Activated effector memory CD4-positive, alpha-beta T cell treated with anti-CD3 and anti-CD28 coated beads, Interleukin-2, amount 50 U/mL, for 16 hours (primary cell): ENCODE measurements at places on chromosomes 6 and 20.

GRCh38 chr6:161238081-161238480 lies 35.8 kb downstream of the AGPAT4 start:
- no peak for DNase-seq

- DNase-seq, result no peak
Measured at GRCh38 chr6:111679126-111679858, 73.6 kb upstream of the TRAF3IP2 start.

- DNase-seq, result no peak
Measured at GRCh38 chr20:32524829-32525501, 60.2 kb downstream of the NOL4L start.

GRCh38 chr6:82015043-82015442 lies 232.5 kb downstream of the IBTK start:
- no peak for DNase-seq

GRCh38 chr6:5783584-5784089 lies 223.1 kb downstream of the NRN1 start:
- no peak for DNase-seq

DNA sequence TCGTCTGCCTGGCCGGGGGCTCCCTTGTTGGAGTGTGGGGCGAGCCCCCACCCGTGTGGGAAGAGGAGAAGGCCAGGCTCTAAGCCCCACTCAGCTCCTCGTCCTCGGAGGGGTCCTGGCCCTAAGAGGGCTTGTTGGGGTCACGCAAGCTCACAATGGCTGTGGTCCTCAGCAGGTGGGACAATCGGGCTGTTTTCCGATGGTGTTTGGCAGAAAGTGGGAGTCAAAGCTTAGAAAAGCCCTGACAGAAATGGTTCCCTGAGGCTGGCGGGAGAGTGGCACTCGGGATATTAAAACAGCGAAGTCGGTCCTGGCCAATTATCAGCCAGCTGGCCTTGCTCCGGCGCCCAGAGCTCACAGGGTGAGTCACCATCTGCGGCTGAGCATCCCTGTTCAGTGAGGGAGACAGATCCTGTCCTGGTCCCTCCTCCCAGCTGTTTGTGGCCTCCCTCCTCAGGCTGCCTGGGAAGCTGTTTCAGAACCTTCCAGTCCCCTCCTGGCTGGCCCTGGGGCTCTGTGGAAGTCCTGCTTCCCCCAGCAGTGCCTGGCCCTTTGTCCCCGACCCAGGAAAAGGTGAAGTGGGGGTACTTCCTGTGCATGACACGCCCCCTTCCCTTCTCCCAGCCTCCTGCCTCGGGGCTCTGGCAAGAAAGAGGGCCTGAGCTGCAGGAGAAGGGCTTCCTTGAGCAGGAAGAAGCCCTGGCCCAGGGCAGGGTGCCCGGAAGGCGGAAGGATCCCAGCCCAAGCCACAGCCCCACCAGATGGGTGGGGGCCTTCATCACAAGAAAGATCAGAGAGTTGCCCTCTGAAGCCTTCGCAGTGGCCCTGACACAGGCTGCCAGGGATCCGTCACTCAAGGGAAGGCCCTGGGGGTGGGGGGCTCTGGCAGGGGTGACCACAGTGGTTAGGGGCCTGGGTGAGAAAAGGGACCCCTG lies 53.6 kb upstream of the BHLHE23 start:
- peak; percentile 60 for DNase-seq

DNA sequence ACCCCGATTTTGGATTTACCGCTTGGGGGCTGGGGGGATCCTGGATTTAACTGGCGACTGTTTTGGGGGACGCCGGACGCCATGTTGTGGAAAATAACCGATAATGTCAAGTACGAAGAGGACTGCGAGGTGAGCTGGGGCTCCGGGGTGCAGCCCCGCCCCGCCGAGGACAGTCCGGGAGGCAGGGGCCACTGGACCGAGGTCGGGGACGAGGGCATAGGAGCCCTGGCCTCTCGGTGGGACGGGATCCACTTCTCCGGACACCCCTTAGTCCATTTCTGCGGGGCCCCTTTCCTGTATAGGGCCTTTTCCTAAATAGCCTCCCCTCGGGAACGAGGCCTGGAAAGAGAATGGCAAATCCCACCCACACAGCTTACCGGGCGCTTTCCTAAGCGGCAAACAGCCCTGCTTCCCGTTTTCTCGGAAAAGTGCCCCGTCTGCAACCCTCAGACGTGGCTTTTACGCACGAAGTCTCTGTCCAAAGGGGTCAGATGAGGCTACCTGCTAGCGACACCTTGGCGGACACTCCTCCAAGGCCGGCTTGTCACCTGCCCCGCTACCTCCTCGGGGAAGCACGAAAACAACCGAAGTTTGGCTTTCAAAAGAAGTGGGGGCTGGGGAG lies 469 bp downstream of the TFAP2C start:
- DNase-seq, result no peak

DNA sequence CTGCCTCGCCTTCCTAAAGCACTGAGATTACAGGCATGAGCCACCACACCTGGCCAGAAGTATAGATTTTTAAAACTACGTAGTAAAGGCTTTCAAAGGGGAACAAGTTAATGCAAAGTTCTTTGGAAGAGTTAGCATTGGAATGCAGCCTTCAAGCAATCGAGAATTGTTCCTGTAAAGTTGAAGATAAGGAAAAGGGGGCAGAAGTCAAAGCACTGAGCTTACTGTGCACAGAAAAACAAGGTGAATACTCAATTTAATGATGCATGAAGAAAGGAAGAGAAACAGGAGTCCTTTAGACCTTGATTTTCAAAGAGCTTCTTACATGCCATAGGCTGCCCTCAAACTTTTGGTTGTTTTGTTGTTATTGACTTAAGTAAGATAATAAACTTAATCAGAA lies 29.1 kb upstream of the LGSN start:
- DNase-seq, result no peak

- peak; percentile 83 for DNase-seq
Measured at GRCh38 chr20:40689943-40690835, 1.2 kb upstream of the MAFB start.

DNA sequence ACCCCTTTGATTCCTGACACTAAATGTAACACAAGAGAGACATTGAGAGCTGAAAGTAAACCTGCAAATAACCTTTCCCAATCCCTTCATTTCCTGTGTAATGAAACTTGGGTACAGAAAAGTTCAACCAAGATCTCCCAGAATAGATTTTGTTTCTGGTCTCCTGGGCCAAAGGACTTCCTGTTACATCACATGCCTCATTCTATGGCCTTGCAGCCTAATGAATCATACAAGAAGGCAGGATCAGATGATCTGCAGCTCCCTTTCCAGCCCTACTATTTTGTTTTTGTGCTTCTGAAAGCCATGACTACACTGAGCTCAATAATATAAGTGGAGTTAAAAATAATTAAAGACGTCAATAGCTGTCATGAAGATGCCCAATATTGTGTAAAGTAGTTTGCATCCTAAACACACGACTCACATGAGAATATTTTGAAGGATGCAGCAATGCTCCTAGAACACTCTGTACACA lies 73.4 kb upstream of the NOX3 start:
- DNase-seq, result no peak

GRCh38 chr20:35085477-35086225 lies 7.0 kb downstream of the TRPC4AP start:
- no peak for DNase-seq

DNA sequence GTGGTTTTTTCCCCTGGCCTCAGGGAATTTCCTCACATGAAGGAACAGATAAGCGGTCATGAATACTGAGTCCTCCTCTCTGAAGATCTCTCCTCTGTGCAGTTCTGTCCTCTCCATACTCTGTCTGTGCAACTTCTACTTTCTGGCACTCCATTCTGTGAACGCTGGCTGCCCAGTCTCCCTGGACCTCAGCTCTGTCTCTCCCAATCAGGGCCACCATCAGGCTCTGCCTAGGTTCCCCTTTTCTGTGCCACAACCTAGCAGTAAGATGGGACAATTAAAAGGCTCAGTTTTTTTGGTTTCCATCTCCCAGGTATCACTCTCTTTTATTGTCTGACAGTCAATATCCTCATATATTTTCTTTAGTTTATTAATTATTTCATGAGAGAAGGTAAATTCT lies 4.8 kb upstream of the ADGB start:
- DNase-seq, result no peak

GRCh38 chr6:45174045-45174444 lies 154.1 kb upstream of the RUNX2 start:
- DNase-seq, result no peak

DNA sequence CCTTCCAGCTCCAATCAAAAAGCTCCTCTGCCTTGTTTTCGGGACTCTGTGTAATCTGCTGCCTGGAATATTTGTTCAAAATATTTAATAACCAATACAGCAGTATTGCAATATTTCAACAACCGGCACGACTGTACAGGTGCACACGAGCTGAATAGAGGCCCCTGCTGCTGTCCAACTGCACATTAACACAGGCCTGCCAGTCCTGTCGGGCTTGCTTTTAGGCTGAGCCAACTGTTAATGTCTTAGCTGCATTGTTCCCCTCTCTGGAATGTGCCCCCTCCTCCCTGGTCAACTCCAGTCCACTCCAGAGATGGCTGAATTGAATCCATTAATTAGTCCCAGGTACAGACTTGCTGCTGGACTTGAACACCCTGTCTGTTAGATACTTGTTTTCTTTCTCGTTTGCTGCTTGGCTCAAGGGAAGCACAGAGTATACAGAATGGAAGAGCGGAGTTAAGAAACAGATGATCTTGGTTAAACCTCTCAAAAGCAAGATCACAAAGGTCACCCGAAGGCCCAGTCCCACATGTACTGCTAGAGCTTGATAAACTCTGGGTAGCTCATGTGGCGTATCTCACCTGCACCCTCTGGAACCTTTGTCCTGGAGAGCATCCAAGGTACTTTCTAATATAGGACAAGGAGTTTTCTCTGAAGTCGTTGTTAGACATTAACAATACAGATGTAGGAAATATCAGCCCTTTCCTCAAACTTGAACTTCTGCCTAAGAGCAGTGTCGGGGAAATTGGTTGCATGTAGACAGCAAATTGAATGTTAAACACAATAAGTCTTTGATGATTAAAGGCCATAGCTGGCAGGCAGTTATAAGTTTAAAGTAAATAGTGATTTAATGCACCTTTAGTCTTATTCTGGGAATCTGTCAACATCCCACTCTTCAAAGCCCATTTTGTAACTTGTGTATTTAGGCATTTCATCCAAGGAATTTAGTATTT lies 31.9 kb downstream of the SHLD1 start:
- no peak for DNase-seq

GRCh38 chr6:72968704-72969103 lies 256.6 kb downstream of the KHDC1L start:
- no peak for DNase-seq

DNA sequence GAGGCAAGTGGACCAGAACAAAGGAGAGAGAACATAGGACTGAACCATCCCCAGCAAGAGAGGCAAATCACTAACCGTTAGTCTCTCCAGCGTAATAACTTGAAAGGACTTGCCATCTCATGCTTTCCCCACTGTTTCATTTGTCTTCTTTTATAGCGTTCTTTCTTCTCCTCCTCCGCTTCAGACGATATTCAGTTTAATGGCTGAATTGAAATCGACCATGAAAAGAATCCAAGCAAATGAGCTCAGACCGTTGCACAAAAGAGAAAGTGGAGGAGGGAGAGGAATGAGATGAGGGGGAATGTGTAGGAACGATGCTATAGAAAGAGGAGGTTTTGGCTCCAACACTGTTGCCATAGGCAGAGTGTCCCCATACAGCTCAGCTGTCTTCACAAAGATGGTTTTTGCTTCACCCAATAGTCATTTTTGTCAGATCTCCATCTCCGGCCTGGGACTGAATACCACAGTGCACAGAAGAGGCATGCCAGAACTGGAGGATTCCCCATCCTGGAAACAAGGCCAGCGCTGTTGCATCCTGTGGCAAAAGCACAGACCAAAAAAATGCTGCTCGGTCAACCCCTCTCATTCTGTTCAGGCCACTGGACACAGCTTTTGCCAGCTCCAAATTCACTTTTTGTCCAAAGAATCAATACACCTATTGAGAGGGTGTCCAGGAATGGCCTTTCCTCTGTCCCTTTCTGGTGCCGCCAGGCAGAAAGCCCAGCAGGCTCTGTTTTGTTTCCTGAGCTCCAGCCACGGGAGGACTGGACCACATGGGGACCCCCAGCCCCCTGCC lies 176.1 kb downstream of the ID4 start:
- no peak for DNase-seq

DNA sequence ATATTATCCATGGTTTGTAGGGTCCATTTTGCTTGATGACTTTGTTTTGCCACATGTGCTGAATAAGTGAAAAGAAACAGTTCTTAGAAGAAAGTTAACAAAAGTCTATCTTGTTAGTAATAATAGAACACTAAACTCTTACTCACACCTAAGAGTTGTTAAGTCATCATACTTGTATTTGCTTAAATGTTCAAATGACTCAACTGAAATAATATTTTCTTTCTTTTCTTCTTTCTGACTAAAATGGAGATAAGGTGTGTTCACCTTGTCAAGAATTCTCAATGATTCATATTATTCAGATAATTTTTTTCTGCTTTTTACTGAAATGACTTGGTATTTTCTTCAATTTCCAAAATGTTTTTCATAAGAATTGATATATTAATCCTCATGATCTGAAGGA lies 327.2 kb downstream of the HTR1B start:
- no peak for DNase-seq

GRCh38 chr6:166423051-166423745 lies 40.5 kb upstream of the MPC1 start:
- DNase-seq, result peak; percentile 39

DNA sequence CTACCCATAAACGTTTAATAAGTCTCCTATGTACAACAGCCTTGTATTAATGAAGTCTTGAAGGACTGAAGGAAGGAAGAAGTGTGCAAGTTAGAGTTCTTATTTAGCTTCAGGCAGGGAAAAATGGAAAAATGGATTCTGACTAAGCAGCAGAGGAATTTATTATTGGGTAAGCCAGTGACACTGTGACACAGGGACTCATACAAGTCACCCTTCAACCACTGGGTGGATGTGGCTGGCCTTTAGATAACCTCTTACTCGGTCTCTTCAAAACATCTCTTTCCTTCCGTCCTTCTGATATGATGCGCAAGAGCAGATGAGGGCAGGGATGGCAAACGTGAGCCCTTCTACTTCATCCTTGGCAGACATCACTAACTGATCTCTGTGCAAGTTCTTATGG lies 145.6 kb downstream of the DHX35 start:
- DNase-seq, result no peak

- DNase-seq, result no peak
Measured at GRCh38 chr6:34350137-34350933, 42.1 kb downstream of the NUDT3 start.

DNA sequence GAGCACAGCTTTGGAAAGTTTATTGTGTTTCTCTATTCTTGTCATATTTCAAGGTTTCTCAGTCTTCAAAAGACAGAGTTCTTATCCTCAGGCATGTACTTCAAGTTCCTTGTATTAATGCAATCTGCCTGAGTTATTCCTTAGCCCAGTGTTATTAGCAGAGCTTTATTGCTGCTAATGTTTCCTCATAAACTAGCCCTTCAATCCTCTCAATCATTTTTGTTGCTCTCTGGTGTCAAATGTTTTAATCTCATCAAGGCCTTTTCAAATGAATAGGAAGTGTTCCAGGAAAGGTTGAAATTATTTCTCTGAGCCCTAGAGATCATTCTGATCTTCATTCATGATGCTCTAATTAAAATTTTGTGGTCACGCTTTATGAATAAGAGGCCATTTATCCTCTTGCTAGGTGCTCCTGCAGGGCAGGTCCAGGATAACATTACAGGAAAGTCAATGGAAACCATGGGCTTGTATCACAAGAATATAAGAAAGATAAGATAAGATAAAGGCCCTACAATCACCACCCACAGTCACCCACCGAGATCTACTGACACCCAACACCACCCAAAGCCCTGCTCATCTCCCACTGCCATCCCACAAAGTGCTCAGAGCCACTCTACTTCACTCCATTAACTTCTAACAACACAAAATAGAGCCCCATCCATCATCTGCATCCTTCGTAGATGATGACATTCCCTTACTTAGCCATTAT lies 125.9 kb downstream of the COL9A1 start:
- no peak for DNase-seq
